Stimulated activated naive CD4-positive, alpha-beta T cell (primary cell): ENCODE measurements at places on chromosomes 16 and 17.

DNA sequence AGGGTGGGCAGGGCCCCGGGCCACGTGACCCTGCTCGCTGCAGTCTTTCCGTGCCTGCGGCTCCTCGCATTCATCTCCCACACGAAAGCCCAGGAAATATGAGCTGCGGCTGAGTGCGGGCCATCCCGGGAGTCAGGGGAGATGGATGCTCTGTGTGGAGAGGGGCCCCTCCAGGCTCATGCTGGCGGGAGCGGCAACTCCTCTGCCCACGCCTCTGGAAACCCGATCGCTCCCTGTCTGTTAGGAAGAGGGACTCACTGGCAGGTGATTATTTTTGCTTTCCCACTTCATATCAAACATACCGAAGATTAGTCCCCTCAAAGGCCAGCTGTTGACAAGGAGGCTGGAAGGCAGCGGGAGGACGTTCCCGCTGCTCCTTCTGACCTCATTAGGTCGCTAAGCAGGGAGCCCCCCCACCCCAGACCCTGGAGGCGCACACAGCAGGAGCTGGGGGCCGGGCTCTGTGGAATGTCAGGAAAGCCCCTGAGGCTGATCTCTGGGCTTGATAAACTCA lies 228.5 kb downstream of the FOXL1 start:
- DNase-seq = no peak

- DNase-seq = peak; percentile 61
Observed at GRCh38 chr17:47949197-47949759, 7.9 kb downstream of the PNPO start.

GRCh38 chr17:78325076-78325687 lies 34.7 kb downstream of the SOCS3 start:
- DNase-seq = no peak

DNA sequence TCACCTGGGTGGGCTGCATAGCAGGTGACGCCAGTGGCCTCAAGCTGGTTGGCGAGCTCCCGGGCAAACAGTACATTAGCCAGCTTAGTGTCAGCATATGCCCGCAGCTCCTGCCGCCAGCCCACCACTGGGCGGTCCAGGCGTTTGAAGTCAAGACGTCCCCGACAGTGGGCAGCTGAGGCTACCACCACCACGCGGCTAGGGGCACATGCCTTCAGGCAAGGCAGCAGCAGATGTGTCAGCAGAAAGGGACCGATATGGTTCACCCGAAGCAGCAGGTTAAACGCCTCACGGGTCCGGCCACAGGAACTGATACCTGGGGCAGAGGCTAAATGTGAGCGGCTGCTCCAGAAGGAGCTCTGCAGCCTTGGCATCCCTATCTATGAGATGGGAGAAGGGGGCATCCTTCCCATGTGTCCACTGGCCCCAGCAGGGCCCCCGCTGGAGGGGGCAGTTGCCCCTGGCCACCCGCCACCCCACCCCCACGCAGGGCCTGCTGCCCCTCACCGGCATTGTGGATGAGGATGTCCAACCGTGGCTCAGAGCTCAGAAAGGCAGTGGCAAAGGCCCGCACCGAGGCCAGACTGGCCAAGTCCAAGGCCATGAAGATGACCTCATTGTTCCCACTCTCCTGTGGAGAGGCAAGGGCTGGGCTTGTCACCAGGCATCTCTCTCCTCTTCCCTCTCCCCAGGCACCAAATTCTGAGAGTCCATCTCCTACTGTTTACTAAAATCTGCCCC lies 1.7 kb downstream of the DHRS13 start:
- DNase-seq = no peak

GRCh38 chr16:20976576-20976975 lies 76.0 kb downstream of the LYRM1 start:
- DNase-seq = no peak

DNA sequence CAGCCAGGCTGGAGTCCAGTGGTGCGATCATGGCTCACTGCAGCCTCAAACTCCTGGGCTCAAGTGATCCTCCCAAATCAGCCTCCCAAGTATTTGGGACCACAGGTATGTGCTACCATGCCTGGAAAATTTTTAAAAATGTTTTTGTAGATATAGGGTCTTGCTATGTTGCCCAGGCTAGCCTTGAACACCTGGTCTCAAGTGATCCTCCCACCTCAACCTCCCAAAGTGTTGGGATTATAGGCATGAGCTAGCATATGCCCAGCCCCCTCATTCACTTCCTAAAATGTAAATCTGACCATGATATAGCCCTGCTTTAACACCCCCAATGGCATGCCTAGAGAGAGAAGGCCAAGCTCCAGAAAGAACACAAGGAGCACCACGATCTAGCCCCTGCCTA lies 98.6 kb downstream of the NDE1 start:
- DNase-seq = no peak
